ENCODE measurements at places on chromosomes 11 and 22.

DNA sequence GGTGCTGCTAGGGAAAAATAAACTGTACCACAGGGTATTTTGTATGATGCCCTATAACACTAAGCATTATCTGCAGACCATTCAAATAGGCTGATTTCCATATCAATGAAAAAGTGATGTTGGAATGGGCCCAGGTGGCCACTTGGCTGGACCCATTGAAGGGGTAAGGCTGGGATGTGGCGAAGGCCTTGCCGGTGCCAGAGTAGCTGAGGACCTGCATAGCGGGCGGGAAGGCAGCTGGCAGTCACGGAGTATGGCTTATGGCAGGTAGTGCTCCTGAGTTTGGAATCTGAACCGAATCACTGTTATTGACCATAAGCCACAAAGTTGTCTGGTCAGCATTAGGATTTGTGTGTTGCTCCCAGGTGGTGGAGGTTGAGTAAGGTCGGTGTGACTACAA, 131.0 kb downstream of the MICAL2 start:
- DNase-seq: no peak

- DNase-seq: peak; percentile 53
Measured at GRCh38 chr11:20131788-20132666, 28.2 kb downstream of the DBX1 start.

DNA sequence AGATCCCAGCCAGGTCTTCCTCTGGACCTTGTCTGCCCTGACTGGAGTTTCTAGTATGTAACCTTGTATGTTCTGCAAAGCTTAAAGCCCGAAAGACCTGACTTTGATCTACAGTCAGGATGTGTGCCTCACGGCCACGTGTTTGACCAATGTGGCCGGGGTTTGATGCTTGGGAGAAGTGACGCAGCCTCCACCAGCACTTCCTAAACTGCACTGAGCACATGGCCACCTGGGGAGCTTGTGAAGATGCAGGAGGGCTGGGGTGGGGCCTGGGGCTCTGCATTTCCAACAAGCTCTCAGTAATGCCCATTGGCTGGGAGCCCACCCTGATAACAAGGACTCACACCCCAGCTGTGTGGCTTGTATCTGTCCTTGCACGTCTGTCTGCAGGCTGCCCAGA, 53.2 kb downstream of the NAT10 start:
- DNase-seq: no peak

DNA sequence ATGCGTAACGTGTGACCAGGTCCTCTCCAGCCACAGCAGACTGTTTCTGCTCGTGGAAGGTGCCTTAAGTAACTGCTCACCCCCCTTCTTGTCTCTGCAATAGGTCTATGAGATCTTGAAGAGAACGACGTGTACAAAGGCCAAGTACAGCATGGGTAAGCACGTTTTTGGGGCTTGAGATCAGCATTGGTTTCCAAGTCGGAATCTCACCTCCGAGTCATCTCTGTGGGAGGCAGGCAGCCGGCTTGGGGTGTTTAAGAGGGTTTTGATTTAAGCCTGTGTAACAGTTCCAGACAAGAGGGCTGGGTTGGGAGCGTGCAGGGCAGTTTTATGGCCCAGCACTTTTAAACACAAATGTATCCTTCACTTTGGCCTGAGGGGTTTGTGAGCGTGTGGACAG, 30.1 kb downstream of the ANO1 start:
- DNase-seq: no peak

All from globus pallidus (tissue), 1 donor.